Daoy (cell line): ENCODE measurements at places on chromosomes 4 and X. TPM values are rescaled to one million over a fixed set of nuclear protein-coding genes. Genes with fewer than 3 reads are reported as not detected.
A peak's percentile ranks its signal among the peaks of the same experiment; 100 is the strongest.

DNA sequence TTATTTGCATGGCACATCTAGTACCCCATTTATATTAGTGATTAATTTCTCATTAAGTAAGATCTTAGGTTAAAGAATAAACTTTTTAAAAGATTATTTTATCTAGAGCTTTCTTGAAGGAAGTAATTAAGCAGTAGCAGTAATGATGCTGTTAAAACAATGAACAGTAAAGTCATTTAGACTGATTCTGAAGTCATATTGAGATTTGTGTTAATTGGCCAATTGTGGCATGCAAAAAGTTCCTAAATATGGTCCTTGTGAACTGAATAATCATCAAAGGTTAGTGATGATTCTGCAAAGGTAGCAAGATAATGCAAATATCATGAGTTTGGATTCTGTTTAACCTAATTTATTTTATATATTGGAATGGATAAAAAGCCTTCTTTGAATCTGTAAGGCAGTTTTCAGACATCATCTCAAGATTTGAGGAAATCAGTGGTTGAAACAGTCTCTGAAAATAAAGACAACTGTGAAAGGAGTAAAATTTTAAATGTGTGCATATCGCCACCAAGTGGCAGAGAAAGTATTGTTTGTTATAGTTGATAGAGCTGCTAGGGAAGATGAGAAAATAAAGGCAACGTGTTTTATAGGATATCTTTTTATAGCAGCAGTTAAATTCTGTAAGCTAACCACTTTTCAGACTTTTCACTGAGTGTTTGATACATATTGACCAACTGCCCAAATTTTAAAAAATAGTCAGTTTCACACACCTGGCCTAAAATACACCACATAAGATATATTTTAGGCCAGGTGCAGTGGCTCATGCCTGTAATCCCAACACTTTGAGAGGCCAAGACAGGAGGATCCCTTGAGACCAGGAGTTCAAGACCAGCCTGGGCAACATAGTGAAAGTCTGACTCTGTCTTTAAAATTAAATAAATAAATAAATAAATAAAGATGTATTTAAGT lies 79.6 kb downstream of the CCKAR start:
- peak; percentile 37 for DNase-seq

- no peak for DNase-seq
Observed at GRCh38 chr4:148850257-148850995, 408.2 kb upstream of the NR3C2 start.

DNA sequence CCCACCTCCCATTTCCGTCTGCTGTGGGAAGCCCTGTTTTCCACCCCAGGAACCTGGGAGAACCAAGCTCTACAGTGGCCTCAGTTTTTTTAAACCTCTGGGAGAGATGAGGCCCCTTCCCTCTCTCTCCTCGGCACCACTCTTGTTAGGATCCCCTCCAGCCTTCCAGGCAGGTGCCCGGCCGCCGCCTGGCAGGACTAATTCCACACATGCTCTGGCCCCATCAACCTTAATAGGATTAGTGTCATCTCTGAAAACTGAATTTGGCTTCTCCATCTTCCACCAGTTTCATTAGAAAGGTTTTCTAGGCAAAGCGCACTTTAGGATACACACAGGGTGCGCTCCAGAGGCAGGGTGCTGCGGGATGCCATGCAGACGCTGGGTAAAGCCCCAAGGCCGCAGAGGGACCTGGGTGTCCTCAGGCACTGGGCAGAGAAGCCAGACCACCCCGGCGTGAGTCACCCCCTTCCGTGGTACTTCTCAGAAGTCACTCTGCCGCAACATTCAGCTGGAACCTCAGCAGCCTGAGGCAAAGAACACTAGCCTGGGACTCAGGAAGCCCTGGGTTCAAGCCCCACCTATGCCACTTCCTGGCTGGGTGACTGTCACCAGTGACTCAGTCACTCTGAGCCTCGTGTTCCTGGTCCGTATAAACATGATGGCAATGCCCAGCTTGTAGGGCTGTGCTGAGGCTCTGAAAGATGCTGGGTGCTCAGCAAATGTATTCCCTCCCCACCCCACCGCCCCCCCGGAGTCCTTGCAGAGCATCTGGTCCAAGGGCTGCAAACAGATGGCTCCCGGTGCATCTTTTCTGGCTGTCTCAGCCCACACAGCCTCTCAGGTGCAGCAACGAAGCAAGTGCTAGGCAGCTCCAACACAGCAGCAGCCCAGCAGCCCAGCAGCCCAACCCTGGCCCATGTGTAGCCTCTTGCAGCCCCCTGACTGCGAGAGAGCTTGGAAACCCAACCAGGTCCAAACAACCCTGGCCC lies 29.1 kb downstream of the PPP2R2C start:
- DNase-seq: peak; percentile 58

- DNase-seq: peak; percentile 74
Observed at GRCh38 chr4:16196482-16197393, 29.5 kb downstream of the TAPT1 start.

- DNase-seq: no peak
Observed at GRCh38 chrX:13966071-13966792, 63.5 kb downstream of the GEMIN8 start.

Gene HSFX4
- not detected in 2 replicates for total RNA-seq

Gene ATP8A1
- total RNA-seq: 0.98 and 1.7 TPM in 2 replicates

Gene SMPX
- total RNA-seq: not detected in 2 replicates
